HCT116 (cell line): ENCODE measurements at places on chromosomes 11 and 22. TPM values are rescaled to one million over a fixed set of nuclear protein-coding genes. Genes with fewer than 3 reads are reported as not detected.

The GAB2 gene
- 1.9 TPM for total RNA-seq

The AHNAK gene
- 239 TPM for total RNA-seq

The ADAMTS15 gene
- 0.44 TPM for total RNA-seq

The PIWIL4 gene
- total RNA-seq = 0.34 TPM

- H3K36me3 ChIP-seq = peaks cover 5% of the 10 kb centered on the region; the same call in 1 of the 2 replicates
- peak overlapping the region; percentile 53; the same call in 1 of the 2 replicates for H3K27ac ChIP-seq
- H3K27me3 ChIP-seq = no peaks in the 10 kb centered on the region
- H3K4me1 ChIP-seq = peaks cover 23% of the 10 kb centered on the region
- no peak overlapping the region for H3K4me3 ChIP-seq
These were observed 6.4 kb downstream of the POLDIP3 start for GRCh38 chr22:42608136-42608822.

- H3K27me3 ChIP-seq = no peaks in the 10 kb centered on the region
- no peak overlapping the region for H3K4me3 ChIP-seq
- no peak overlapping the region for H3K27ac ChIP-seq
- DNase-seq = no peak
- H3K36me3 ChIP-seq = no peaks in the 10 kb centered on the region
These were observed 24.1 kb downstream of the FZD4 start for GRCh38 chr11:86930957-86931547.

- no peaks in the 10 kb centered on the region for H3K27me3 ChIP-seq
- H3K36me3 ChIP-seq = no peaks in the 10 kb centered on the region
- H3K4me1 ChIP-seq = no peaks in the 10 kb centered on the region
- DNase-seq = no peak
- H3K4me3 ChIP-seq = no peak overlapping the region
- H3K27ac ChIP-seq = no peak overlapping the region
These were observed 249.1 kb upstream of the MTNR1B start for GRCh38 chr11:92720385-92720784.

DNA sequence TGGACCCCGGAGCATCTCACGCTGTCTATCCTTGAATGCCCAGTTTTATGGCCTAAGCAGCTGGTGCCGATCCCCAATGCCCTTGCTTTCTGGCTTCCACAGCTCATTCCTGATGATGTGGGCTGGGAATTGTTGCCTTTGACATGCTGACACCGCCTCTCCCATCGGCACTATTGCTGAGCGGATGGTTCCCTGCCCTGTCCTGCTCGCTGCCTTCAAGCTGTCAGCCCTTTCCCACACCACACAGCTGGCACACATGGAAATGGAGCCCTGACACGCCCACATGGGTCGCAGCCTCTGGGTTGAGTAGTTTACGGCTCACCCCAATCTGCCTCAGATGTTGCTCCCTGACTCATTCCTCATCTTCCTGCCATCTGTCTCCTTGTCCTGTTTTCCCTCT lies 110.2 kb upstream of the SESN3 start:
- no peak overlapping the region for H3K4me3 ChIP-seq
- no peak for DNase-seq
- H3K4me1 ChIP-seq = no peaks in the 10 kb centered on the region
- H3K36me3 ChIP-seq = no peaks in the 10 kb centered on the region

GRCh38 chr11:119316729-119317591 lies at the start of gene MCAM:
TSS of gene MCAM (minus strand) at chr11:119317130. CDS start at chr11:119317101, 29 bp downstream.
- DNase-seq = no peak
- H3K27ac ChIP-seq = peak within 1 kb of the TSS; percentile 66
- H3K4me3 ChIP-seq = peak within 1 kb of the TSS; percentile 63
- peaks cover 16% of the 10 kb centered on the region for H3K4me1 ChIP-seq
